Endodermal cell (in vitro differentiated cells): ENCODE measurements at places on chromosomes 2 and 18.
A peak's percentile ranks its signal among the peaks of the same experiment; 100 is the strongest.

- DNase-seq: no peak
Measured at GRCh38 chr2:82320296-82320695, 2015.7 kb upstream of the LRRTM1 start.

DNA sequence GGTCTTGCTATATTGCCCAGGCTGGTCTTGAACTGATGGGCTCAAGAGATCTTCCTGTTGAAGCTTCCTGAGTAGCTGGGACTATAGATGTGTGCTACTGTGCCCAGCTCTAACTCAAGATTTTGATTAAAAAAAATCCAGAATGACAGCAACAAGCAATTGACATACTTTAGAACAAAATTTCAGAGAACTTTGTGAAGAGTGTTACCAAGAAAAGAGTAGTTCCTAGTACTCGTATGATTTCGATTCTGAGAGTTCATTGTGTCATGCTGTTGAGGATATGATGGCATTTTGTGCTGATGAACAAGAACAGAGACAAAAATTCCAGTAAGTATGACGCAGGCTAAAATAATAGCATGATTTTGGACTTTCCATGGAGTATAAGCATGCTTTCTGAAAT, 90.2 kb upstream of the TWSG1 start:
- no peak for DNase-seq

GRCh38 chr2:97928591-97928990, 67.2 kb downstream of the TMEM131 start:
- DNase-seq: no peak

- peak; percentile 29 for DNase-seq
Measured at GRCh38 chr2:111673526-111673925, 210.5 kb downstream of the ANAPC1 start.
